ENCODE measurements at places on chromosomes 16 and 17.

DNA sequence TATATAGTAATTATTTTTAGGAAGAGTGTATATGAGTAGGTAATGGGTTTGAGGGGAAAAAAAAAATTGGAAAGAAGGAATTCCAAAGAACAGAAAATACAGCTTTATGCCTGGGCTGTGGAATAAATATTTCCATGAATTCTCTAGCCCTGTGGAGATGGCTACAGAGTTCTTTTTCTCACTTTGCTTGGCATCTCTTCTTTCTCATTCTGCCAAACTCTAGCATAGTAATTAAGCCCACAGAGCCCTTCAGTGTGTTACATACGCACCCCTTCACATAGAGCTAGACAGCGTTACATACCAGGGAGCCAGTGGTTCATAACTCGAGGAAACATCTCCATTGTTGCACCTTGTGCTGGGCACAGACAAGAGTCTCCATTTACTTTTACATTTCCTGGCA lies 621.1 kb downstream of the CDH8 start:
- DNase-seq: no peak

- DNase-seq: no peak
Measured at GRCh38 chr17:1251866-1252608, 18.2 kb upstream of the BHLHA9 start.

- no peak for DNase-seq
Measured at GRCh38 chr17:45851873-45852272, 7.2 kb downstream of the SPPL2C start.

DNA sequence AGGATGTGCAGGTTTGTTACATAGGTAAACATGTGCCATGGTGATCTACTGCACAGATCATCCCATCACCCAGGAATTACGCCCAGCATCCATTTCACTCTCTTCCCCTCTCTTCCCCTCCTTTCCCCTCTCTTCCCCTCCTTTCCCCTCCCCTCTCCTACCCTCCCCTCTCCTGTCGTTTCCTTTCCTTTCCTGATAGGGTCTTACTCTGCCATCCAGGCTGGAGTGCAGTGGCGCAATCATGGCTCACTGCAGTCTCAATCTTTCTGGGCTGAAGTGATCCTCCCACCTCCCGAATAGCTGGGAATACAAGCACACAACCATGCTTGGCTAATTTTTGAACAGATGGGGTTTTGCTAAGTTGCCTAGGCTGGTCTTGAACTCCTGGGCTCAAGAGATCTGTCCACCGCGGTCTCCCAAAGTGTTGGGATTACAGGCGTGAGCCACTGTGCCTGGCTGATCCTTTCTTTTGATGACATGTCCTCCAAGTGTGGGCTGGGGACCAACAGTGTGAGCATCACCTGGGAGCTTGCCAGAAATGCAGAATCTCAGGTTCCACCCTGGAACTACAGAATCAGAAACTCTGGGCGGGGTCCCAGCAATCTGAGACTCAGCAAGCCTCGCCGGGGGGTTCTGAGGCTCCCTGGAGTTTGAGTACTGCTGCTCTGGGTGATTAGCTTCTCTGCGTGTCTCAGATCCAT lies 10.8 kb downstream of the ATP2C2 start:
- DNase-seq: no peak

- peak; percentile 57 for DNase-seq
Measured at GRCh38 chr16:2090777-2091546, 43.2 kb downstream of the TSC2 start.

GRCh38 chr17:63698886-63699637 lies 863 bp downstream of the LIMD2 start:
- DNase-seq: peak; percentile 95

DNA sequence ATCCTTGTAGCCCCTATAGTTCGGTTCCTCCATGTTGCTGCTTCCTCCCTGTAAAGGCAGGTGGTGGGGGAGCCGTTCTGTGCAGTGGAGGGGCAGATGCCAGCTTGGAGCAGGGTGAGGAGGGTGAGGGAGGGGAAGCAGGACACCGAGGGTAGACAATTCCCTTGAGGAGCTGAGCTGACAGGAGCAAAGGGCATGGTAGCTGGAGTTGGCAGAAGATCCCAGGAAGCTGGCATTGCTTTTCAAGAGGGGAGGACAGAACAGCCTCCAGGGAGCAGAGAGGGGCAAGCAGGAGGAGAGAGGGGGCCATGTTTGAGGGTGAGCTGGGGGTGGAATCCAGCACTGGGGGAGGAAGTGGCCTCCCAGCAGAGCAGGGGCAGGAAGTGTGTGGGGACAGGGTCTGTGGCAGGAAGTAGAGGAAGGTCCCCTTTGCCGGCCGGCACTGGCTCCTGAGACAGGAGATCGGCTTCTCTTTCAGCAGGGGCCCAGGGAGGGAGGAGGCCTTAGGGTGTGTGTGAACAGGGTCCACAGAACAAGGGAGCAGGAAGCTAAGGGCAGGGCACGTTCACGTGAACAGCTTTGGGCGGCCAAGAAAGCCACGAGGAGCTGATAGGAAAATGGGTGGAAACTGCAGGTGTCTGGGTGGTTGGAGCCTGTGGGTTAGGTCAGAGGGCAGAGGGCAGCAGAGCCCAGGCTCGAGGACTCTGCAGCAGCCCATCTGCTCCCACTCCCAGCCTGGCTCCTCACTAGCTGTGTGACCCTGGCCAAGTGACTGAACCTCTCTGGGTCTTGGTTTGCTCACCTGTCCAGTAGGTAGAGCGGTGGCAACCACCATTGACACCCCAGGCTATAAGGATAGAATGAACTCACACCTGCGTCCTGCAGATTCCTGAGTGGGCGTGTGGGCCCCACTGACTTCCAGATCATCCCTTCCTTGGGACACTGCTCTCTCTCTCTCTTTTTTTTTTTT lies 17.5 kb upstream of the SPNS2 start:
- peak; percentile 73 for DNase-seq

GRCh38 chr16:1990351-1991134 lies 773 bp downstream of the SYNGR3 start:
- peak; percentile 58 for DNase-seq

DNA sequence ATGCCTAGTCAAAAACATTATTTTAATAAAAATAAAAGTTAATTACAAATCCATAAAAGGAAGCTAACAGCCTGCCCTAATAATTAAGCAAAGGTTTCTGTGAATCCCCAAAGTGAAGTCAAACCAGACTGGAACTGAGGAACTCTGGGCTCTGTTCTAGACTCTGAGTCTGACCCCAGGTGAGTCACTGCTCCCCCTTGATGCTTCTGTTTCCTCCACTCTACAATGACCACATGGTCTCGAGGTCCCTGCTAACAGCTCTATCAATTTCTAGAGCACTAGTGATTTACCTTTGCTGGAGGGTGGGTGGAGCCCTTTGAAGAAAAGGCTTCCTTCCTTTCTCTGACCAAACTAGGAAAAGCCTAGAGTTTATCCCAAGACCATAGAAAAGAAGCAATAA lies 32.4 kb downstream of the XPO6 start:
- no peak for DNase-seq

GRCh38 chr16:79810449-79811189 lies 210.1 kb upstream of the MAF start:
- no peak for DNase-seq

GRCh38 chr16:83400234-83400633 lies 407.5 kb upstream of the HSBP1 start:
- DNase-seq: no peak

DNA sequence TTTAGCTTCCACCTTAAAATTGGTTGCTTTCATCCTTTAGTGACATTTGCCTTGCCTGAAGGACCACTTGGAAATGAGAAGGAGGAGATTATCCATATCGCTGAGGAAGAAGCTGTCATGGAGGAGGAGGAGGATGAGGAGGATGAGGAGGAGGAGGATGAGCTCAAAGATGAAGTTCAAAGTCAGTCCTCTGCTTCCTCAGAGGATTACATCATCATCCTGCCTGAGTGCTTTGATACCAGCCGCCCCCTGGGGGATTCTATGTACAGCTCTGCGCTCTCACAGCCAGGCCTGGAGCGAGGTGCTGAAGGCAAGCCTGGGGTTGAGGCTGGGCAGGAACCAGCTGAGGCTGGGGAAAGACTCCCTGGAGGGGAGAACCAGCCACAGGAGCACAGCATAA lies 11.5 kb upstream of the TMEM106A start:
- DNase-seq: peak; percentile 43

- DNase-seq: no peak
Measured at GRCh38 chr16:4679156-4679849, 14.1 kb upstream of the NUDT16L1 start.

GRCh38 chr17:19364699-19365498 lies 2.4 kb upstream of the B9D1 start:
- no peak for DNase-seq

GRCh38 chr17:70099884-70100283 lies 24.9 kb downstream of the KCNJ16 start:
- peak; percentile 55 for DNase-seq

DNA sequence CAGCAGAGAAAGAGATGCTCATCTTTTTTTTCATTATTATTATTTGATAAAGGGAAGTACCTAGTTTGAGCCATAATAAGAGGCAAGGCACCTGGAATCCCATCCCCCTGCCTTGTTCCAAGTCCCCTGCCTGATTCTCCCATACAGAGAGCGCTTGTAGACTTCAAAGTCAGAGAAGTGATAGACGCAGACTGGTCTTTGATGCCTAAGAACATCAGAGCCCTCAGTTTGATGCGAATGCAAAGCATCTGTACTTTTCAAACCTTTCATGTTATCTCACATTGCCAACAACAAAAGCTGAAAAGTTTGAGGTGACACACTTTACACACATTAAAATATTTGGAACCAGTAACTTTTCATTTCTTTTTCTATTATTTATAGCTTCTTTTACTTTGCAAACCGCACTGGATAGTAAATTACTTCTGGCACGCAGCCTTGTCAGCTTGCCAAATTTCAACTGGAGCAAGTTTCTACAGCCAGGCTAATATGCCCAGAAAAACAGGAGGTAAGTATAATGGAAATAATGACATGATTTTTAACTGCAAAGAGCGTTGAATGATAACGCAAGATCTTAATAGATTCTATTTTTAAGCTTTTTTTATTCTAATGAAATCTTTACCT lies 5.9 kb upstream of the UTP6 start:
- DNase-seq: no peak

- DNase-seq: peak; percentile 82
Measured at GRCh38 chr17:44628243-44629188, 27.8 kb upstream of the MEIOC start.

DNA sequence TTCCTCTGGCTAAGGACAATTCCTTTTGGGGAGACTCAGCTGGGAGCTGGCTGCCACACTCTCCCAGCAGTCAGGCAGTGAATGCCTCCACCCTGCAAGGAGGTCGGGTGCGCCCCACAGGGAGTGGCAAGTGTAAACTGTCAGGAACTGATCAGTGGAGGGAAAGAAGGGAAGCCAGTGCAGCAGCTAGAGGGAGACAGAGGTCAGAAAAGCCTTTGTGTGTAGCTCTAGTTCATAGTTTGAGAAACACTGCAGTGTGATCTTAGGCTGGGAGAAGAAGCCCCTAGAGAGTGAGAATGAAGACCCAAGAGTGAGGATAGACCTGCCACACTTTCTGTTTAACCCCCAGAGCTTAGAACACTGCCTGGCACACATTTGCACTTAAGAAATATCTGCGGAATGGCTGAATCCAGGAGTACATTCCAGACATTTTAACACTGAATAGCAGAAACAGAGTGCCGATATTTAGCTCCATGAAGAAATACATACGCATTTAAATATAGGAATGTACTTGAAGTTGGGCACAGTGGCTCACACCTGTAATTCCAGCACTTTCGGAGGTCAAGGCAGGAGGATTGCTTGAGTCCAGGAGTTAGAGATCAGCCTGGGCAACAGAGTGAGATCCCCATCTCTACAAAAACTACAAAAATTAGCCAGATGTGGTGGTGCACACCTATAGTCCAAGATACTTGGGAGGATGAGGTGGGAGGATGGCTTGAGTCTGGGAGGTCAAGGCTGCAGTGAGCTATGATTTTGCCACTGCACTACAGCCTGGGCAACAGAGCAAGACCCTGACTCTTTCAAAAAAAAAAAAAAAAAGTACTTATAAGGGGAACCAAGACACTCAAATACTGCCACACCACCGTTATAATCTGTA lies 11.1 kb upstream of the SLC5A11 start:
- peak; percentile 38 for DNase-seq

Measured in OCI-LY7 (cell line).